ENCODE measurements at places on chromosomes 7 and 10.

DNA sequence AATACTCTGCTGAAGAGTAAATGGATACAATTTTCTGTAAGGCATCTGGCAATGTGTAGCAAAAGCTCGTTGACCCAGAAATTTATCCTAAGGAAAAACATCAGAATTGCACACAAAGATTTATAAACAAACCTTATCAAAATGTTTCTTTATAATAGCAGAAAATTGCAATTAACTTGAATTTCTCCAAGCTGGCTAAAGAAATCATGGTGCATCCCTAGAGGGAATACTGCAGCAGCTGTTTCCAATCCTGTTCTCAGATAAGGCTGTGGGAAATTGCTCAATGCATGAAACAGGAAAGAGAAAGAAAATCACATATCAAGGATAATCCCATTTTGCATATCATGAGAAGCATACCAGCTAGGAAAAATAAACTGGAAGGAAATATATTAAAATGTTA, 18.7 kb downstream of the TACR2 start:
- no peak for DNase-seq

GRCh38 chr10:19541299-19541698, 274.9 kb upstream of the PLXDC2 start:
- no peak for DNase-seq

GRCh38 chr10:102306006-102306405, 60.7 kb downstream of the GBF1 start:
- DNase-seq: no peak

GRCh38 chr10:13536674-13537366, 8.0 kb upstream of the BEND7 start:
- peak; percentile 15 for DNase-seq

GRCh38 chr7:77674878-77675277, 21.4 kb upstream of the RSBN1L start:
- peak; percentile 11 for DNase-seq

GRCh38 chr10:132055616-132056015, 10.1 kb upstream of the JAKMIP3 start:
- DNase-seq: no peak

GRCh38 chr7:74568658-74569057, 88.9 kb upstream of the GTF2I start:
- DNase-seq: no peak
